ENCODE measurements at places on chromosomes 7 and 10. TPM values are rescaled to one million over a fixed set of nuclear protein-coding genes. Genes with fewer than 3 reads are reported as not detected.

GRCh38 chr10:73655990-73656298 is at the start of gene SYNPO2L:
TSS of gene SYNPO2L (minus strand) at chr10:73656029. CDS start at chr10:73655922, 107 bp downstream.
- H3K4me3 ChIP-seq = no peak within 1 kb of the TSS
- no peak within 1 kb of the TSS for H3K27ac ChIP-seq
- no peak for DNase-seq
- H3K27me3 ChIP-seq = no peaks in the 10 kb centered on the region

DNA sequence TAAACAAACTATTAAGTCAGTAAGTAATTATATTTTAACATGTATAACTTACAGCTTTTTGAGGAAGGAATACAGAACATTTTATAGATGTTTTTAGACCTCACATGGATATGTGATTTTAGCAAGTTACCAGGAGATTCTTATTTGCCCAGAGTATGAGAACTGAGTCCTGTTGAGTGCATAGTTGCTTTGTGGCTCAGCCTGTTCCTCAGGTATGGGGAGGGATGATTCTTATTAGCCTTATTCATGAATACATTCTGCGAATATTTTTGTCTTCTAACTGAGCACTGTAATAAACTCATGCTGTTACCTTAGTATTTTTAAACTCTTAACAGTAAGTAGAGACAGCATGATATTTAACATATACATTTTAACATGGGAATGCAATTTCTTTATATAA is 17.9 kb downstream of the BTAF1 start:
- no peaks in the 10 kb centered on the region for H3K4me1 ChIP-seq
- no peak for DNase-seq
- no peak overlapping the region for H3K27ac ChIP-seq

- no peak overlapping the region for H3K4me3 ChIP-seq
- DNase-seq = no peak
- H3K4me1 ChIP-seq = no peaks in the 10 kb centered on the region
- H3K27me3 ChIP-seq = no peaks in the 10 kb centered on the region
Observed at GRCh38 chr10:49645871-49646870, 32.3 kb downstream of the CHAT start.

- H3K4me1 ChIP-seq = peaks cover 54% of the 10 kb centered on the region
- no peak overlapping the region for H3K27ac ChIP-seq
- no peak for DNase-seq
- no peak overlapping the region for H3K4me3 ChIP-seq
Observed at GRCh38 chr7:36642414-36642813, 81.9 kb downstream of the AOAH start.

DNA sequence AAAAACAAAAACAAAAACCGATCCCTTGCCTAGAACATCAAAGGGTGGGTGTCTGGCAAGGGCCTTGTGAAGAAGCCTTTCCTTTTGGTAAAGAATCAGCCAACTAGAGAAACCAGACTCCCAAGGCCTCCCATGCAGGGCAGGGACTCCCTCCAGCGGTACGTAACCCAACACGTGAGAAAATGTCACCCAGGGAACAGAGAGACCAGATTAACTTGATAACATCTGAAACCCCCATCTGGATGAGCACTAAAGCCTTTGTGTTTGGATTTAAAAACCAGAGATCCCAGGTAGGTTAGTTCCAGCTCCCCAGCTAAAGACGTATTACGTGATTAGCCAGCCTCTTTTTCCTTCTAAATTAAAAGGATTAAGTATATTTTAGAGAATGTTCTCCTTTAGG is 3.0 kb upstream of the HABP2 start:
- H3K4me3 ChIP-seq = no peak overlapping the region
- H3K4me1 ChIP-seq = no peaks in the 10 kb centered on the region
- no peaks in the 10 kb centered on the region for H3K27me3 ChIP-seq
- no peak overlapping the region for H3K27ac ChIP-seq
- no peak for DNase-seq

DNA sequence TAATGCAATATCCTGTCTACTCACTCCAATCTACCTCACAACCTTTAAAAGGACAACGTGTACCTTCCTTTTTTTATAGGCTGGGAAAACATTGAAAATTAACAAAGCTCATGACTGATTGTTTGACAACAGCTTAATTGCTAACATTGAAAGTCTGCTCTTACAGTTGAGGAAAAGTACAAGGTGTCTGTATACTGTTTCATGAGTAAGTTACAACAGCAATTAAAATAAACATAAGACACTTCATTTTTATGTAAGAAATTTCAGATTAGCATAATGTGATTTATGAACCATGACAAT is 28.6 kb upstream of the NCAPG2 start:
- H3K27ac ChIP-seq = no peak overlapping the region
- H3K4me1 ChIP-seq = no peaks in the 10 kb centered on the region
- DNase-seq = no peak
- no peak overlapping the region for H3K4me3 ChIP-seq

GRCh38 chr7:137652721-137653120 is 194.1 kb downstream of the DGKI start:
- H3K4me3 ChIP-seq = no peak overlapping the region
- H3K36me3 ChIP-seq = no peaks in the 10 kb centered on the region
- no peak overlapping the region for H3K27ac ChIP-seq
- no peaks in the 10 kb centered on the region for H3K27me3 ChIP-seq
- H3K4me1 ChIP-seq = no peaks in the 10 kb centered on the region

DNA sequence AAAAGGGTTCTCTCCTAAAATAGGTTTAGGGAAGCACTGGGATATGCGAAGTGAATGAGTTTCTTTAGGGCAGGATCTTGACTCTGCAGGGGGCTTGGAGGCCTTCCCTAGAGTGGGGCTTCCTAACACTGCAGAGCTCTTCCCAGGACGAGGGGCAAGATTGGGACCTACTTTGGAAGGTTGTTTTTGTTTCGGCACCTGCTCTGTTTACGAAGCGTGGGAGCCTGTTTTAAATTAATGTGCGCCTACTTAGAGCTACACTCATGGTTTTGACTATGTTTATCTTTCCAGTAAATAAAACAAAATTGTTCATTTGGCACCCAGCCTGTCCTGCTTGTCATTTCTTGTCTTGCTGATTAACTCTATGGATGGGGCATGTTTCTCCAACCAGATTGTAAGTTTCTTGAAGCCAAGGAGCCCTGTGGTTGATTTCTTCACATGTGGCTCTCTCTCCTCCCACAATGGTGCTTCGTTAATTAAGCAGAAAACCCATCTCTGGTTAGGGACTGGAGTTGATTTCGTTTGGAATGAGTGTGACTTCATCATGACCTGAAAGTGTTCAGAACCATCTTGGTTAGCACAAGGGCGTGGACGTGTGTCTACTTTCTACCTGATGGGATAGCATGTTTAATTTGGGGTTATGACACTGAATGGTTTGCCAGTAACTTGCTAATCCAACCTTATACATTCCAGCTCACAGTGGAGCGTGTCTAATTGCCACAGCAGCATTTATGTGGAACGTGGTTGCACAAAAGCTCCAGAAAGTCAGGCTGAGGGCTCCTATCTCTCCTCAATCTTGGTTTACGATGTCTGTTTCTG is 98.1 kb downstream of the TCF7L2 start:
- no peaks in the 10 kb centered on the region for H3K27me3 ChIP-seq
- no peak for DNase-seq
- H3K4me3 ChIP-seq = no peak overlapping the region
- H3K36me3 ChIP-seq = no peaks in the 10 kb centered on the region
- no peak overlapping the region for H3K27ac ChIP-seq

- H3K4me3 ChIP-seq = no peak overlapping the region
- H3K27ac ChIP-seq = no peak overlapping the region
- no peaks in the 10 kb centered on the region for H3K27me3 ChIP-seq
Observed at GRCh38 chr10:122113161-122113944, 124.4 kb downstream of the TACC2 start.

DNA sequence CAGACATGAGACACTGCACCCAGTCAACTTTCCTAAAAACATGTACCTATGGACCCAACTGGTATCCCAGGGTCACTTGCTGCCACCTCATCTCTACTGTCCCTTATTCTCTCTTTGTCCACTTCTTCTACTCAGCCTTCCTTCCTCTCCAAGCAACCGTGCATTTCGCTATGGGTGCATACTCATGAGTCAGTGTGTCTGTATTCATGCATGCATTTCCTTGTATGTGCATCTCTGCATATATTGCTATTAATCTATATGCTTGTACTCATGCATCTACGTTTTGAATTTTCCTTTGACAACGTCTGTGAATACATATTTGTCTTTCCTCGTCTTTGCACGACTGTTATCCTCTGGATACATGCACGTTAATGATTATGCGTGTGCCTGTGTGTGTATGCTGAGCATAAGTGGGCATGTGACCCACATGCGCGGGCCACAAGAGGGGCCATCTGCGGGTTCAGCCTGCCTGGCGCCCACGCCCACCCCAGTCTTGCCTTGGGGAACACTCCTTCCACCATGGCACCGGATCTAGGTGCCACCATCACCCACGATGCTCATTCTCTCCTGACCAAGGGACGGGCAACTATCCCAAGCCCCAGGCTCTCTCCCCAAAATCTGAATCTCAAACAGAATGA is 23.3 kb downstream of the KIAA1549 start:
- no peaks in the 10 kb centered on the region for H3K4me1 ChIP-seq
- H3K27ac ChIP-seq = no peak overlapping the region
- peaks cover 3% of the 10 kb centered on the region for H3K27me3 ChIP-seq
- no peak overlapping the region for H3K4me3 ChIP-seq
- DNase-seq = no peak

- H3K27ac ChIP-seq = no peak overlapping the region
- H3K27me3 ChIP-seq = no peaks in the 10 kb centered on the region
- DNase-seq = no peak
Observed at GRCh38 chr10:95188593-95188992, 5.4 kb upstream of the ACSM6 start.

- H3K27ac ChIP-seq = no peak overlapping the region
- no peak overlapping the region for H3K4me3 ChIP-seq
- H3K36me3 ChIP-seq = no peaks in the 10 kb centered on the region
- peaks cover 26% of the 10 kb centered on the region for H3K27me3 ChIP-seq
- DNase-seq = no peak
Observed at GRCh38 chr7:128360359-128360678, 1.2 kb downstream of the PRRT4 start.

DNA sequence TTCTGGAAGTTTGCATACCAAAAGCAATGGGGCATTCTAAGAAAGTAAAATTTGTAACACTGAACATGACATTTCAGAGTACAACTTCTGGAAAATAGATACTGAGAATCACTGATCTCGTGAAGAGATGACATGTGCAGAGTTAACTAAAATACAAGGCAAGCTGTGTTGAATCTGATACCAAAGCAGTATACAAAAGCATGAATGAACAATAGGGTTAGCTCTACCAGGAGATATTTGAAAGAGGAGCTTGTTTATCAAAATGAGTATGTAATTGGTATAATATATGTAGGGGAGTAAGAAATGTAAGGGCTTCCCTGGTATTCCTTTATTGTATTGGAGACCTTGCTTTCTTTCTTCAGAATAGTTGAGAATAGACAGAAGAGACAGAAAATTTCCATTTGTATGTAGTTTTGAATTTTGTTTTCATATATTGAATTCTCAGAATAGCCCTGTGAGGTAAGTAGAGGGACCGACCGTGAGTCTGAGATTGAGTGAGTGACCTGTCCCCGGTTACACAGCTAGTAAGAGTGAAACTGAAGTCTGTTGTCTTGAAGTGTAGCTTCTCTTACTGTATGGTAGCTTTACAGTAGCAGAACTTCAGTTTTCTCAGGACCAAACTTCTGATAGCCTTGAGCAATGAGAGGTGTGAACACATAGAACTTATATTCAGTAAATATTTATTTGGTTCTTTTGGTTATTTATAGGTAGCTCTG is 5.0 kb downstream of the HBP1 start:
- no peaks in the 10 kb centered on the region for H3K36me3 ChIP-seq
- no peak overlapping the region for H3K4me3 ChIP-seq
- no peak for DNase-seq
- no peak overlapping the region for H3K27ac ChIP-seq

- H3K36me3 ChIP-seq = no peaks in the 10 kb centered on the region
- no peak overlapping the region for H3K4me3 ChIP-seq
- no peak overlapping the region for H3K27ac ChIP-seq
- H3K27me3 ChIP-seq = no peaks in the 10 kb centered on the region
- H3K4me1 ChIP-seq = no peaks in the 10 kb centered on the region
Observed at GRCh38 chr7:47435889-47436312, 146.0 kb downstream of the TNS3 start.

- H3K27ac ChIP-seq = no peak overlapping the region
- no peaks in the 10 kb centered on the region for H3K36me3 ChIP-seq
- peaks cover 80% of the 10 kb centered on the region for H3K4me1 ChIP-seq
- DNase-seq = no peak
- H3K4me3 ChIP-seq = no peak overlapping the region
Observed at GRCh38 chr10:33111488-33112051, 153.5 kb upstream of the ITGB1 start.

- H3K4me1 ChIP-seq = no peaks in the 10 kb centered on the region
- no peak overlapping the region for H3K4me3 ChIP-seq
- DNase-seq = no peak
- no peaks in the 10 kb centered on the region for H3K36me3 ChIP-seq
Observed at GRCh38 chr10:21300551-21300950, 224.9 kb downstream of the SKIDA1 start.

MNX1 gene
- total RNA-seq = not detected
